ENCODE measurements at places on chromosomes 5 and 9.
A peak's percentile ranks its signal among the peaks of the same experiment; 100 is the strongest.

GRCh38 chr9:70135176-70135575 is 91.5 kb downstream of the MAMDC2 start:
- DNase-seq: no peak

GRCh38 chr9:123062351-123063176 is 29.1 kb downstream of the GPR21 start:
- DNase-seq: no peak

GRCh38 chr5:65994117-65994786 is 67.9 kb downstream of the ERBIN start:
- no peak for DNase-seq

- DNase-seq: no peak
Observed at GRCh38 chr9:130471411-130472183, 26.8 kb downstream of the ASS1 start.

DNA sequence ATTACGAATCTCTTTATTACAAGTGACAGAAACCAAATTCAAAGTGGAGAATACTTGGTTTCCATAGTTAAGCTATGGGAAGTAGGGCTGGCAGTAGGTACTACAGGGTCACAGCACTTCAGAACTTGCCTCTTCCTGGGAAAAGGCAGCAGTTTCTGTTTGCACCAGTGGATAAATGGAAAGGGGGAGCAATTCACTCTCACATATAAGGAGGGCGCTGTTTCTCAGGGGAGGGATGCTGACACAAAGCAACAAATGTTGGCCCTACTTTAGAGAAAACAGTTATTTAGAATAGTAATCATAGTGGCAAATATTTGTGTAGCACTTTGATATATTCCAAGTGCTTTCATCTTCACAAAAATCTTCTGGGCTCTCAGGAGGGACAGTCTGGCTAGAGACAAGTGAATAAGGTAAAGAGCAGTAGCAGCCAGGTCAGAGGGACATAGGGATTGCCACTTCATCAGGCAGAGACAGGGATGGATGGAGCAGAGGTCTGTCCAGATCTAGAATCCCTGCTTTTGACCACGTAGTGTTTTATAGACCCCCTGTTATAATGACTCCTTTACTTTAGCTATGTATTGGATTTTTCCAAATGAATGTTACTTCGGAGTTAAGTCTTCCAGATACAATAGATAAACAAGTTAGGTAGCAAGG is 554.8 kb upstream of the SGCD start:
- DNase-seq: no peak

GRCh38 chr5:144318460-144318859 is 147.8 kb downstream of the KCTD16 start:
- no peak for DNase-seq

DNA sequence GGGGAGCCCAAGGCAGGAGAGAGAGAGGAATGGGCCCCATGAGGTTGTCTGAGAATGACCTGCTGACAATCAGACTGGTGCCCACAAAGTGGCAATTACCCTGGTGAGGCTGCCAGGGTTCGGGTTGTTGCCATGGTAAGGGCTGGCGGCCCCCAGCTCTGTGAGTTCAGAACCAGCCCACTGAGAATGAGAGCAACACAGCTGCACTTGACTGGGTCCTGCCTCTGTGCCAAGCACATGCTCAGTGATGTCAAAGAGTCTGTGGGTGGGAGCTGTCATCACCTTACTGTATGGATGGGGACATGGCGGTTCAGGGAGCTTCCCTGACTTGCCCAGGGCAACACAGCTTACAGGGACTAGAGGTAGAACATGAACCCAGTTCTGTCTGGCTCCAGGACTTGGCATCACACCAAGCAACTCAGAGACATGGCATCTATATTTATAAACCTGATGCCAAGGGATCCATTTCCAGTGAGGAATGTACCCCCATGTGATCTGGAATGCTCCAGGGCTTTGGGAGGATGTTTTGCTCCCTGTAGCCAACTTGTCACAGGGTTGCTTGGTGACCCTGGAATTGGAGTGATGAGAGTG is 38.2 kb upstream of the TEX48 start:
- no peak for DNase-seq

- no peak for DNase-seq
Observed at GRCh38 chr9:128798896-128799295, 11.8 kb downstream of the TBC1D13 start.

GRCh38 chr9:95484225-95484624 is 32.5 kb downstream of the PTCH1 start:
- no peak for DNase-seq

GRCh38 chr9:121581786-121582600 is 69.4 kb upstream of the DAB2IP start:
- no peak for DNase-seq

GRCh38 chr5:137791799-137792198 is 37.6 kb upstream of the HNRNPA0 start:
- DNase-seq: no peak

GRCh38 chr9:88481933-88482332 is 53.0 kb upstream of the NXNL2 start:
- no peak for DNase-seq

GRCh38 chr9:76269789-76270188 is 124.4 kb downstream of the RFK start:
- no peak for DNase-seq

DNA sequence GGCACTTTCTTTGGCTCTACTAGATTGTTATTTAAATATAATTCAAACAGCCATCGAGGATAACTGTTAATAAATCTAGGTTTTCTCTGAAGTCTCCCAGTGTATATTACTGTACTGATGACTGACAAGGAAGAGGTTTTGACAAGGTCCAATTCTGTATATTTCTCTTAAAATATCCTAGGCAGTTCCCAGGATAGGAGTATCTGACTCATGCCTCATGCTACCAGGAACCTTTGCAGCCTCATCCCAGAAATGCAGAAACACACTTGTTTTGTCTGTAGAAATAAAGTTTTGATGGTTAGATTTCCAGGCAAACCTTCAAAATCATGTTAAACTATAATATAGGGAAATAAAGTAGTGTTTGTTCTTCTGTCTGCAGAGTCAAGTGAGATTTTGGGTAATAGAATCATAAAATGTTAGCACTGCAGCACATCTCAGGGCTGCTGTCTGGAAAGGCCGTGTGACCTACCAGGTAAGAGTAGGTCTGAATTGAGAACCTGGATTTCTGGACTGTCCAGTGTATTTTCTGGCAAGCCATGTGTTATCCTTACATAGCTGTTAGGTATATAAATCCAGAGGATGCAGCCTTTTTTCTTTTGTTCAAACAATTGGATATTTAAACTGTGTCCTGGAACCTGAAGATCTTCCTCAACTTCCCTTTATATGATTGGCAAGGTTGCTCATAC is 8.3 kb downstream of the UBE2D2 start:
- DNase-seq: no peak

DNA sequence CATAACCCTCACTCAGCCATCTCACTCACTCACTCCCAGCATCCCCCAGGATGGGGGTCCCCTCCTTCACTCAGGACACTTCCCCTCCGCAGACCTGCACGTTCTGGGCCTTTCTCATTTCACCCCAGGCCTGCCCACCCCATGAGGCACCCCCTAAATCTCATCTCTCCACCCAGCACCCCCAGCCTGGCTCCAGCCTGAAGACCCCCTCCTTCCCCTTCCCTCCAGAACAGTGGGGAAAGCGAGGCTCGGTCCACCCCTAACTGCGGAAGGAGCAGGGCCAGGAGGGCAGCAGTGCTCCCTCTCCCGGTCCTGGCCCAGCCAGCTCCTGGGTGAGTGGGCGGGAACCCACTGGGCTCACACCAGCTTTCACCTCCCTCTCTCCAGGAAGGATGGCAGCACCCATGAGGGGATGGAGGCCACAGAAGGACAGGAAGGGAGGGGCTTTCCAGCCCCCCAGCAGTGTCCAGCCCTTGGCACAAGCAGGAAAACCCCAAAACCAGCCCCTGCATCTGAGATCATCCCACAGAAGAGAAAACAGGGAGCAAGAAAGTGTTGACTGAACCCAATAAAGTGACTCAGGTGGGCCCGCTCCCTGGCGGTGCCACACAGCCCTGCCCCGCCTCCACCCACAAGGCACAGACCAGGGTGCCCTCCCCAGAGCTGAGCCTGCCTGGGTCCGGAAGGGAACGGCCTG is 55.0 kb downstream of the LRSAM1 start:
- no peak for DNase-seq

GRCh38 chr9:135183528-135184180 is 96.2 kb downstream of the OLFM1 start:
- DNase-seq: no peak

DNA sequence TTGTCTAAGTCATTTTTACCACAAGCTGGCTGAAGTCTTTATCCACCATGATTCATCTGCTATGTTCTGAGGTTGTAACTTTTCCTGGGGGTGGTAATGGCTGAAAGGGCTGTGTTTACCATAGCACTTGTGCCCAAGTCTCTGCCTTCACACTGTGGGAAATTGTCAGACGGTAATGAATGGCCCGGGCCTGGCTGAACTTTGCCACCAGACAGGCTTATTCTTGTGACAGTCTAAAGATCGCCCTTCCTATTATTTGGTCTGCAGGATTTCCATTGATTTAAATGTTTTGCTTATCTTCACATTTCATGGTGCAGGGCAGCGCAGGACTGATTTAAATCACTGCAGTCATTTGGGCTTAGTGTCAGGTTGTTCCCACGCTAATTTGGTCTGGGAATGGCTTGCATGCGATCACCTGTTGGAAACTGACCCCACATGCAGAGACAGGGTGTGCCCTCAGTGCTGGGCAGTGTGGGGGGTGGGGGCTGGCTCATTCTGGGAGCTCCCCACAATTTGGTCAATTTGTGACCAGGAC is 109.3 kb upstream of the ICE1 start:
- DNase-seq: peak; percentile 69

GRCh38 chr5:110768138-110768860 is 29.5 kb downstream of the SLC25A46 start:
- no peak for DNase-seq

GRCh38 chr5:80958616-80959015 is 1.5 kb upstream of the RASGRF2 start:
- DNase-seq: no peak

DNA sequence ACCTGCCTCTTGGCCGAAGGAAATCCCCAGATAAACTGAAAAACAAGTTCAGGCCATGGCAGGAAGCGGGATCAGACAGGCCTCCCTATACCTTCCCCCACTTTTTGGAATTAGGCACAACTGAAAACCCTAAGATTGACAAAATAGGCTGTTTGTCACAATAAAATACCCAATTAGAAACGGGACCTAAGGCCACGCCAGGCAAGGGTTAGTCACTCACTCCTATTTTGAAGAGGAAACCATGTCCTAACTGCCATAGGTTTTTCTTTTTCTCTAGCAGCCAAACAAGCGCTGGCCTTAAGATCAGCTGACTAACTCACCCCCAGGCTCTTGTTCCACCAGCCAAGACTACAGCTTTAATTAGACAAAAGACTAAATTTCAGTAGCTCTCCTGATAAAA is 11.9 kb downstream of the FBP2 start:
- DNase-seq: no peak

DNA sequence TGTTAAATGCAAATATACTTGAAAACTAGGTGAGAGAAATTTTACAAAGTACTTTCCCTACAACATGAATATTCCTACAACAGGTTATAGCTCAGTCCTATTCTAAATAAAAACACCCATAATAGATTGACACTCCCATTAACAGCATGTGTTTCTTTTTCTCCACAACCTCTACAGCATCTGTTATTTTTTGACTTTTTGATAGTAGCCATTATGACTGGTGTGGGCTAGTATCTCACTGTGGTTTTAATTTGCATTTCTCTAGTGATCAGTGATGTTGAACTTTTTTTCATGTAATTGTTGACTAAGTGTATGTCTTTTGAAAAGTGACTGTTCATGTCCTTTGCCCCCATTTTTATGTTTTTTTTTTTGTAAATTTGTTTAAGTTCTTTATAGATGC is 1506.1 kb upstream of the CDH9 start:
- no peak for DNase-seq

- no peak for DNase-seq
Observed at GRCh38 chr5:80860924-80861613, 99.1 kb upstream of the RASGRF2 start.

GRCh38 chr5:157252711-157253465 is 13.0 kb upstream of the CYFIP2 start:
- no peak for DNase-seq

All from kidney glomerular epithelial cell (primary cell).